ENCODE measurements at places on chromosomes 12 and 14.

- DNase-seq, result no peak
These were observed 457.4 kb downstream of the FOXG1 start for GRCh38 chr14:29223947-29224346.

DNA sequence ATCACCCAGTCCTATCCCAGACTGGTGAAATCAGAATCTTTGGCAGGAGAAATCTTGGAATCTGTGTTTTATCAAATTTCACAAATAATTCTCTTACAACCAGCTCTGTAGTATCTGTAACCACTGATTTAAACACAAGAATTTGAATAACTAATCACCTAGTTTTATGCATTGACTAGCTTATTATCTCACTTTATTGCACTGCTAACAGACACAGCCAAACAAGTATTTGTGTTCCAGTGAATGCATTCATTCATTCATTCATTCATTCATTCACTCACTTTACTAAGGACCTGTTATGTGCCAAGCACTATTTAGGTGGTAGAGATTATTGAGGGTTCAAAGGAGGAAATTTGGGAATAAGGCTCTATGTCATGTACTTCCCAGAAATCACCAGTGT, 16.2 kb downstream of the LRRC74A start:
- no peak for DNase-seq

DNA sequence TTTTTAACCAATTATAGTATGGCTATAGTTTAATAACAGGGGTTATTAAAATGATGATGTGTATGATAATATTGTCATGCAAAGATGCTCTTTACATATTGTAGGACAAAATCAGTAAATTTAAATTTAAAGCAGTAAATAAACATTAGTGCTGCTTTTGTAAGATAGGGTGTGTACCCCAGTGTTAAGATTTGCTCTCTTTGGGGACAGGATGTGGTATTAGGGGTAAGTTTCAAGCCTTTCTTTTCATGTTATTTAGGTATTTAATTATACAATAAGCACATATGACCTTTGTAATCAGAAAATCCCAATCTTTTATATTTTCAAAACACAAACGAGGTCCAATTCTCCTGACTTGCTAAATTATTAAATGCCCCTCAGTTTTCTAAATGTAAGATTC, 39.7 kb upstream of the RPH3A start:
- DNase-seq, result no peak

DNA sequence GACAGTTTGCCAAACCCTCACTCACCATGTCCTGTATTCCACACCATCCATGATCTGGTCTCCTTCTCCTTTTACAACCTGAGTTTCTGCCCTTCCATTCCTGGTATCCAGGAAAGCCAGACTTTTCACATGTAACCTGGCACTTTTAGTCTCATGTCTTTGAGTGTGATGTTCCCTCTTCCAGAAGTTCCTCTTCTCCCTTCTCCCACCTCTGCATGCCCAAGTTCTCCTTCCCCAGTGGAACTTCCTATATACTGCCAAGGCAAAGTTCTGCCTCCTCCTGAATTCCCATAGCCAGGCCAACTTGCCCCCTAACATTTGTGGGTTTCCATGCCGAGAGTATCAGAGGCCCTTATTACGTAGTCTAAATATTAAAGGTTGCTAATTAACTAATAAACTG, 3.2 kb upstream of the ITPR2 start:
- DNase-seq, result no peak

GRCh38 chr12:27968972-27969623, 3.4 kb downstream of the PTHLH start:
- DNase-seq, result no peak

GRCh38 chr12:53599579-53599978, 26.6 kb downstream of the ATF7 start:
- no peak for DNase-seq

- DNase-seq, result no peak
These were observed 116.9 kb upstream of the MAP1LC3B2 start for GRCh38 chr12:116442304-116442703.

- no peak for DNase-seq
These were observed 65.6 kb downstream of the TESC start for GRCh38 chr12:117033382-117034221.
